Stimulated activated CD4-positive, alpha-beta T cell treated with anti-CD3 and anti-CD28 coated beads, Interleukin-1b, Interleukin-23, amount 100 ng/mL, for 24 hours (primary cell): ENCODE measurements at places on chromosomes 13 and 19.

- no peak for DNase-seq
Measured at GRCh38 chr13:91482427-91482826, 84.0 kb downstream of the GPC5 start.

- DNase-seq, result no peak
Measured at GRCh38 chr19:47110521-47111005, 3.0 kb downstream of the ZC3H4 start.

DNA sequence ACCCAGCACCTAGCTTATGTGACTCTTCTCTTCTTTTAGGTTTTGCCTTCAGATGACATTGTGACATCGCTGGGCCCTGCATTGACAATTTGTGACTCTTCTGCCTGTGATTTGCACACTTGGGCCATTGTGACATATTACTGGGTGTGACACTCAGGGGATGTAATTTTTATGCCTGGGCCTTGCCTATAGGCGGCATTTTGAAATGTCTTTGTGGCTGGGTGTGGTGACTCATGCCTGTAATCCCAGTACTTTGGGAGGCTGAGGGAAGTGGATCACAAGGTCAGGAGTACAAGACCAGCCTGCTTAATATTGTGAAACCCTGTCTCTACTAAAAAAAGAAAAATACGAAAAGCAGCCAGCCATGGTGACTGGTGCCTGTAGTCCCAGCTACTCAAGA is 28.4 kb upstream of the ZNF681 start:
- no peak for DNase-seq

DNA sequence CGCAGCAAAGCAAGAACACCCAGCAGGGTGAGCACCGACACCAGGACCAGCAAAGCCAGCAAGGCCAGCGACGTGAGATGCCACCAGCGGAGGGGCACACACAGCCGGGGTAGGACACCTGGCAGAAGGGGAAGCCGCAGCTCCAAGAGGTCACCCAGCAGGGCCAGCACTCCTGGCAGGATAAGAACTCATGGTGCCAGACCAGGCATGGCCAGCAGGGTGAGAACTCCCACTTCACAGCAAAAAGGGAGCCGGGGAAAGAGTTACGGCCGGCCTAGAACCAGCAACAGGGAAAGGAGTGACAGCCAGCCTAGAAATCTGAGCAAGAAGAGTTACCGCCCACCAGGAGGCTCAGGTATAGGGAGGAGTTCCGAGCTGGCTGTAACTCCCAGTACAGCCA is 486 bp downstream of the SRRM5 start:
- no peak for DNase-seq

GRCh38 chr19:3407556-3408516 is 41.5 kb downstream of the NFIC start:
- DNase-seq, result no peak

DNA sequence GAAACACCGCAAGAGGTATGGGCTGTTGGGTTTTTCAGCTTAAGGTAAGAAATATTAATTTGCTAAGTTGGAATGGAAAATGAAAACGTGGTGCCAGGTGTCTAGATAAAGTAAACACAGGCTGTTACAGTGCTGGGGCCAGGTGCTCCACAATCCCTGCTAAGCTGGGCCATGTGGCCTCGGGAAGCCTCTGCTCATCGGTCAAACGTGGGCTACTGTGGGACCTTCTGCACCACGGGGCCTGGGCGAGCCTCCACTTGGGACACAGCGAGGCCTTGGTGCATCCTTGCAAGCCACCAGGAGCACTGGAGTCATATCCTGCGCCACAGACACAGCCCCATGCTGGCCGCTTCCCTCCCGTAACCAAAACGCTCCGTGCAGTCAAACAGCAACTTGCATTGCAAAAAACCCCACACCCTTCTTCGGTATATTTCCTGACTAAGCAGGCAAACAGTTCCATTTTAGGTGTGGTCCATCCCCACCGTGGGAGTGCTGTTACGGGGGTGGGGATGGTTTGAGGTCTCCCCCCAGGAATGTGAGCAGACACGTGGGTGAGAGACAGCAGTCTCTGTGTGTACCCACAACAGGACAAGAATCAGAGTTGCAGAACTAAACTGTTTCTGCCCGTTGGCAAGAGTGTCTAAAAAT is 96.3 kb upstream of the SOX1 start:
- no peak for DNase-seq
